ENCODE measurements at places on chromosomes 2 and 18.

GRCh38 chr2:150126143-150126740, 361.2 kb downstream of the RND3 start:
- no peak for DNase-seq

DNA sequence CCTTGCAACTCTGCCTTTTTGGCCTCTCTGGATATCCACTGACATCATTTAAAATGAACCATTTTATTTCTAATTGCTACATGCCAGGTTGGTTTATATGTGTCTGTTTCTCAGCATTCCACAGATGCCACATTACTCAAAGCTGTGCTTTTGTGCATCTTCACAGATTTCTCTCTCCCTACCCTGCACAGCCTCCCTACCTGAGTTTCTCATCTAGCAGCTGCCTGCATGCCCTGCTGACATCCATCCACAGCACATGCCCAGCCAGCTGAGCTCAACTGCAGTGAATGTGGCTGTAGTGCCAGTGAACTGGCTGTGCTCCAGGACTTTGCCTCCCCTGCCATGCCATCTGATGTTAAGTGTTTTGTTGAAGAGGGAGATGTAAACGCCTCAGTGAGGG, 44.5 kb downstream of the PKP4 start:
- no peak for DNase-seq

GRCh38 chr18:79371561-79372121, 24.1 kb upstream of the NFATC1 start:
- DNase-seq, result no peak

DNA sequence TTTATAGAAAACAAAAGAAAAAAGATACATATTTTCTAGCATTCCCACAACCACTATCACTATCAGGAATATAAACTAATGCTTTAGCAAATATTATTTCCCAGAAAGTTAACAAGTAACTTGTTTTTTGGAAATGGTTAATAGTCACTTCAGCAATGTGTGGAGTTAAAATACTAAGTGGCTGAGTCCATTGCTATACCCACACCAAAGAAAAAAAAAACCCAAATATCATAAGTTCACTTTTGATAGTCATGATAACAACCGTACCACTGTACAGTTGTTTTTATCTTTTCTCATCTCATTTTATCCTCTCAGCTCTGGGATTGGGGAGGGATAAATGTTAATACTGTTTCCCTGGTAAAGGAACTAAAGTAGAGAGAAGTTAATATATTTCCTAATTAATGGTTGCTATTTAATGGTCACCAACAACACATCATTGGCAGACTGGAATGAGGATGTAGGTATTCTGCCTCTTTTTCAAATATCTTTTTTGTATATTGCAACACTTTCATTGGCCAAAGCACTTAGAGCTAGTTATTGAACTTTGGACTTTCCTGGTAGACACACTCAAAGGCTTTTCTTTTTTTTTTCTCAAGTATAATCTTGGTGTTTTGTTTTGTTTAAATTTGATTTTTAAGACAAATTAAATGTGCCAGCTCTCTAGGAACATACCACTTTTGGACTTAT, 18.4 kb upstream of the KANSL1L start:
- no peak for DNase-seq

DNA sequence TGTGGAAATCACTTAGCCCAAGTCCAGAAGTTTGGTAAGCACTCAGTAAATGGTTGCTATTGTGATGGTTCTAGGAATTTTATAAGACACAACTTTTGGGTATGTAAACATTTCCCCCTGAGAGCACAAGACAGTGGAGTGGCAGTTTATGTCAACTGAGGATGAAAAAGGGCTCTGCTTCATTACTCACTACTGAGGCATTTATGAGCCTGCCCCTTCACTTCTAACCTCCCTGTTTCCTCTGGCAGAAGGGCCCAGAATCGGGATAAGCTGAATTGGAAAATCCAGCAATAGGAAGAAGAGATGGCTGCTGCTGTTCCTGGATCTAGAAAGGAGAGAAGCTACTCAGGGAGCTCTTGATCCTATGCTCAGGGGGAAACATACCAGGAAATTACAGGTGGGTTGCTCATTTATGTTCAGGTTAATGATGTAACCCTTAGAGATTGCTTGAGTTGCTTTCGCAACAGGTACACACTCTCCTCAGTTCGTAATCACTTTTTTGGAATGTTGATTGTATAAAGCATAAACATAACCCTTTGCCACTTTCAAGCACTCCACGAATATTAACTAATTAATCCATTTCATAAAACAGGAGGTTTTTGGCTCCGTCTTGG, 46.3 kb downstream of the ADCYAP1 start:
- no peak for DNase-seq

DNA sequence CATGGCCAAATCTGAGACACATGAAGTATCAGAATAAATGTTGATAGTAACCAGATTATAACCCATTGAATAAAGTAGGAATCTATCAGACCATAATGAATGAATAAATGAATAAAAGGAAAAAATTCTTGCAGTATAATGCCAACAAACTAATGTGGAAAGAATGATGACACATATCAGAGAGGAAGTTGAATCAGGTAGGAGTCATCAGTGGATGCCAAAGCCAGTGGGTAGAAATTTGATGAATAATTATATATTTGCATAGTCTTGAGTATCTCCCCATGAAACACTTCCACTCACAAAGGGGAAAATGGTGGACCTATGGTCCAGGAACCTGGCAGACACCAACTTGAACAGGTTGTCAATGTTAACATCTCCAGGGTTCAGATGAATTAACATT, 68.6 kb downstream of the GALNT3 start:
- DNase-seq, result no peak

DNA sequence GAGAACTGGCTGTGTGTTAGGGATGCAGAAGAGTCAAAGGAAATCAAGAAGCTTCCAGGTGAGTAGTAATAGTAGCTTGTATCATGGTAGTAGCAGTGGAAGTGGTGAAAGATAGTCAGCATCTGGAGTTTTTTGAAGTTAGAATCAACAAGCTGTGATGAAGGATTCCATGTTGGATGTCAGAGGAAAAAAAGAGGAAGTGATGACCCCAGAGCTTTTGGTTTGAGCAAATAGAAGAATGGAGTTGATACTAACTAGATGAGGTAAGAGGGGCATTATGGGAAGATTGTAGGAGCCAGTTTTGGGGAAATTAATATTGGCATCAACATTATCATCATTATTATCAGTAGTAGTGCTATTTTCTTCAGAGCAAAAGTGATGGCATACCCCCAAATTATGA, 542.2 kb downstream of the XIRP2 start:
- no peak for DNase-seq

DNA sequence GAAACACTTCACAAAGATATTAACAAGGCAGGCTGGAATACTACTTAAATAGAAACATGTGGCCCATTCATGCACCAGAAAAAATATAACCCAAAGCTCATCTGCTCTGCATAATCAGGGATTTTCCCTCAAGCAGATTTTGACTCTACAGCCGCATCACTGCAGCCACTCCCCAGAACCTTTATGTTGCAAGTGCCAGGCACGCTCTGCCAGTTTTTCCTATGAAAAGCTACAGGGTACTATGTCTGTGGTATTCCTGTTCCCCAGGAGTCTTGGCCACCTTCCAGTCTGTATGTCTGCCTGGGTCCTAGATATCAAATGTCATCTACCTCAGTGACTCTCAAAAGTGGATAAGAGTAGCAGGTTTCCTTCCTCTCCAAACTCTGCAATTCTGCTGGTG, 3.8 kb downstream of the COA5 start:
- no peak for DNase-seq

- peak; percentile 79 for DNase-seq
These were observed 21.3 kb downstream of the NOL10 start for GRCh38 chr2:10668402-10669012.

- no peak for DNase-seq
These were observed 94.8 kb downstream of the GREB1L start for GRCh38 chr18:21336846-21337245.

- DNase-seq, result no peak
These were observed 79.3 kb upstream of the SCN7A start for GRCh38 chr2:166573391-166573790.

DNA sequence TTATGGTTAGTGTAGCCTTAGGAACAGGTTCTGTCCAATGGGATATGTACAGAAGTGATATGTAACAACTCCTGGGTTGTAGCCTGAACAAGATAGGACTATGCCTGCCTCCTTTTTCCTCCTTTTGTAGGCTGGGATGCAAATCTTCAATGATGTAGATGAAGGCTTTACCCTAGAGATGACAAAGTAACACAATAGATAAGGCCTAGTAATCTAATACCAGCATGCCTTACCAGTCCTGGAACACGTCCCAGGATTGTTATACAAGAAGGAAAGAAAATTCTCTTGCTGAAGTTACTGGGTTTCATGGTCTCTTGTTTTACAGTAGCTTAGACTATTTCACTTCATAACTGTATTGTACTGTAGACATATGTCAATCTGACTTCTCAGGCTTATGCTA, 192.1 kb downstream of the OTX1 start:
- no peak for DNase-seq

GRCh38 chr2:129877795-129878775, 101.4 kb upstream of the RAB6C start:
- no peak for DNase-seq

- no peak for DNase-seq
These were observed 22.9 kb downstream of the ZNF532 start for GRCh38 chr18:58887613-58887963.

DNA sequence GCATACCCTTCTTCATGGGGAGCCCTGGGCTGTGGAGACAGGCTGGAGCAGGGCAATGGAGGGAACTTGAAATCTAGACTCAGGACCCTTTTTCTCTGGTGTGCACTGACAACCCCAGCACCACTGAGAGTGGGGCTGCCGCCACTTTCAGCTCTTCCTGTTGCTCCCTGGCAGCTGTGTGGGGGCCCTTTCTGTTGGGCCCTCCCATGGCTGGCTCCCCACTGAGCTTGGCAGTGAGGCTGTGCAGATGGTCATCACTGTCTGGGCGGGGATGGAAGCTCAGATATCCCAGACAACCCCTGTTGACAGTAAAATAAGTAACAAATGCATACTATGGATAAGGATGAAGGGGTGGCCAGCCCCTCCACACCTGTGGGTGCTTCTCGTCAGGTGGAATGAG, 6.7 kb downstream of the MYO7B start:
- no peak for DNase-seq

DNA sequence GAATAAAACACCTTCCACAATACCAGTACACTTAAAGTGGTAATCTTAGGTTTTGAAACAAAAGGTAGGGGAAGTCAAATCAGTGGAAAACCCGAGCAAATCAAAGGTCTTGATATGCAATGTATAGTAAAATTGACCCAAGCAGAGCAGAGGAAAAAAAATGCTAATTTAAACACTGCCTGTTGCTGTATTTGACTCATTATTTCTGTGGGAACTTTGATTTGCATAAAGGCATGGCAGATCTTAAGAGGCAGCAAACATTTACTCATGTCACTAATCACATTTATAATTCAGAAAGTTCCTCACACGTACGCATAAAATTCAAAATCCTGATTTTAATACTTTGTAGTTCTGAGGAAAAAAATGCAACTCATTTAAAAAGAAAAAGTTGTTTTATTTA, 64.4 kb downstream of the IKZF2 start:
- DNase-seq, result no peak

- no peak for DNase-seq
These were observed 195.9 kb downstream of the SH3RF3 start for GRCh38 chr2:109324861-109325260.

DNA sequence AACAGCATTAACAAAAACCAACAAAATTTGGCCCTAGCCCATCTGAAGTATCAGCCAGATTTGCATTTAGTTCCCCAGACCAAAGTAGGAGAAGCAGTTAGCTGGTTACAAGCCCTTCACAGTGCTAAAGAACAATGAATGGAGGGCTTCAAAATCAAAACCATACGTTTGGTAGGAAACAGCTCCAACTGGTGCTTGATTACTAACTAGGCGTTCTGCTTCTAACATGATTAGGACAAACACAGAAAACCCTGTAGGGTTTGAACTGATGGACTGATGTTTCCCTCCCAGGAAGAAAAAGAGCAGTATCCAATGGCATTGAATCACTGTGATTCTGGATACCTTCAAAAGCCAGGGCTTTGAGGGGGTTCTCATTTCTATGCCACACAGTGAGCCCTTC, 20.5 kb upstream of the STAT4 start:
- no peak for DNase-seq
